Hepatic stellate cell (primary cell): ENCODE measurements at places on chromosomes 1 and 21.
A peak's percentile ranks its signal among the peaks of the same experiment; 100 is the strongest.

DNA sequence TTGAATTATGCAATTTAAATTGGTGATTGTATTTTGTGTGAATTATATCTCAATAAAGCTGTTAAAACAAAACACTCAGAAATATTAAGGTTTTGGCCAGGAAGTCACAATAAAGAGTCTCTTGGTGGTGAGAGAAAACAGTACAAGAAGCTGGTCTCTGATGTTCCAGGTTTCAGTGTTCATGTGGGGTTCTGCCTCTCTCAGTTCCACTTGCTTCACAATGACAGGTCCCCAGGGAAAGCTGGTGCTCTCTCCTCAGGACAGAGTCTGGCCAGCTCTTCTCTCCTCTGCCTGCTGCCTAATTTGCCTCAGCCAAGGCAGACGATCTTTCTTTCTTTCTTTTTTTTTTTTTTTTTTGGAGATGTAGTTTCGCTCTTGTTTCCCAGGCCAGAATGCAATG, 342.9 kb upstream of the PLXNA2 start:
- DNase-seq: no peak

DNA sequence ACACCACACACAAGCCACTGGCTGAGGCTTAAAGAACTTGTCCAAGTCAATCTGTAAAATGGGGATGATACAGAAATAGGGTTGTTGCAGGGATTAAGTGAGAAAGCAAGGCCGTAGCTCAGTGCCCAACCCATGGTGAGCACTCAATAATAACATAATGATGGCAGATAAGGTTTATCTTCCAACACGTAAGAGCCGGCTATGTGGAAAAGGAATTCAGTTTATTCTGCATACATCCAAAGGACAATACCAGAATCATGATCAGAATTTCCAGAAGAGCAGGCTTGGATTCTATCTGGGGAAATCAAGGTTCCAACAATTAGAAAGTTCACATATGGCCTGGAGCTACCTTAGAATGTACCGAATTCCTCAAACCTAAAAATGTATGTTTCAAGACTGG, 4.6 kb downstream of the TMPRSS2 start:
- no peak for DNase-seq

- DNase-seq: no peak
Measured at GRCh38 chr1:178921499-178921898, 50.6 kb upstream of the ANGPTL1 start.

DNA sequence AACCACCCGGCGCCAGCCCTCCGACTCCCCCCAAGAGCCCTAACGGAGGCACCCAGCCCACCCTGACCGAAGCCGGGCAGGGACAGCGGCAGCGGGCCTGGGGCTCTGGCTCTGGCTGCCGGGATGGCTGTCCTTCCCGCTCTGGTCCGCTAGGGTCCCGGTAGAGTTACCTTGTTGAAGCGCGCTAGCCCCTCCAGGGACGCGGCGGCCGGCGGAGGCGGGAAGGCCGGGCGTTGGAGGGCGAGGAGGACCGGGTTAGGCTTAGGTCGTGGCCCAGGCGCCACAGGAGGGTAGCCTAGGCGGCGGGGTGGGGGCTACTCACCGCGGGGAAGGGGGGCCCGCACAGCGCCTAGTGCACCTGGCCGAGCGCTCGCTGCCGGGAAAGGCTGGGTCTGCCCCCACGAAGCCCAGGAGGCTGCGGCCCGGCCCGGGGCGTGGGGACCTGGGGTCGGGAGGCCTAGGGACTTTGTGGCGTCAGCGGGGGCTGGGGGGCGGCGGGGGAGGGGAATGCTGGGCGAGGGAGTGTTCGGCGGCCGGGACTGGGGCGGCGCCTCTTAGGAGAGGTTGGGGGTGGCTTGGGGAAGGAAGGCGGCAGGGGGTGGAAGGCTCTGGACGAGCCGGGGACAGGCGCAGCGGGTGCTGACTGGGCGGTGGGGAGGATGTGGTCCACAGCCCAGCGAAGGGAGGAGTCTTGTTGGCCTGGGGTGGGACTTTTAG, at the start of gene TRIM17:
TRIM17 (minus strand) TSS at position 645 of the 717 bp plus-strand sequence. CDS start 1,789 bp downstream, outside the sequence.
- DNase-seq: peak; percentile 35

DNA sequence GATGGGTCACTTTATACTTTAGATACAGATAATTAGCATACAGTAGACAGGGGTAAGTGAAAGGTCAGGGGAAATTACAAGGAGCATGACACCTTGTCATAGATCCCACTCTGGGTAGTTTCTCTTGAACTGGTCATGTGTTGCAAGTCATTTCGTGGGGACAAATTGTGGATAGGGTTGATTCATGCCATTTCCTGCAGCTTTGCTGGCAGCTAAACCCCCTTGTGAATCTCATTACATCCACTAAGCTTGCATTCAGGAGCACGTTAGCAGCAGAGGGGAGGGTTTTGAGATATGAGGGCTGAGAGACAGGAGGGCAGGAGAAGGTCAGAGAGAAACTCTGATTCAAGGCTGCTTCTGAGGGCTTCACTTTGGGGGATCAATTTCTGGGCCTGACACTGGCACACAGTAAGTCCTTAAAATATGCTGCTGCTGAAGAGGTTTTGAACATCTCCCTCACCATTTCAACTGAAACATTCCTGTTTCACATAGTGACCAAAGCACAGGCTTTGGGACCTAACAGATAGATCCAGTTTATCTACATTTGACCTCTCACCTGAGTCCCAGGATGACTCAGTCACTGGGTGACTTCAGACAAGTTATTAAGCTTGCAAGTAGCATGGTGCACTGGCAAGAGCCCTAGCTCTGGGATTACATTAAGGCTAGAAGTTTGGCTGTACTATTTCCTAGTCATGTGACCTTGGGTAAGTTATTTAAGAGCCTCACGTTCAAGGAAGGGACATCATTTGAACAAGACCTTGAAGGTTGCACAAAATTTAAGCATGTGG, 206.0 kb upstream of the USP24 start:
- DNase-seq: no peak

DNA sequence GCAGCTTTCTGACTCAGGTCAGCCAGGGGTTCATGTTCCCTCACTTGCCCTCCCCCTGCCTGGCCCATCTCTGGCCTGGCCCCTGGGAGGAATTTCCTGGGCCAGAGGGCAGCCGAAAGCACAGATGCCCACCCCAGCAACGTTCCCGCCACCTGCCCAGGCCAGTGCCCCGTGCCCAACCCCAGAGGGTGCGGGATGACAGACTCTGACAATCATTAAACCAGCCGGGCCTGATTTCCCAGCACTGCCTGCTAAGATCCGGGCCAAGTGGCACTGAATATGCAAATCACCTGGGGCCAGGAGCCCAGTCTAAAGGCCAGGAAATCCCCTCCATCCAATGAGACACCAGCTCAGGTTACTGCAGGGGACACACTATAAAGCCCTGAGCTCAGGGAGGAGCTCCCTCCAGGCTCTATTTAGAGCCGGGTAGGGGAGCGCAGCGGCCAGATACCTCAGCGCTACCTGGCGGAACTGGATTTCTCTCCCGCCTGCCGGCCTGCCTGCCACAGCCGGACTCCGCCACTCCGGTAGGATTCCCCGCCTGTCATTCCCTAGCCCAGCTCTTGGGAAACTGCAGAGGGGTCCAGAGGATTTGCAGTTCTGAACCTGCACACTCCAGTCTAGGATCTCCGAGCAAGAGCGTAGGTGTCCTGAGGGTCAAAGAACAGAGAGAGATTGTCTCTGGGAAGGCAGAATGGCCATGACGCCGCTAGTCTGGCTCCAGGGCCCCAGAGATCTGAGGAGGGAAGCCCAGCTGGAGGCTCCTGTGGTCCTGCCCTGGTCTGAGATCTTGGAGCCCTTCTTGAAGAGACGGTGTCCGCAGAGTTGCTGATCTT, at the start of gene ELF3:
ELF3 (plus strand) TSS at position 408 of the 836 bp plus-strand sequence. CDS start 550 bp downstream, outside the sequence.
- DNase-seq: no peak

- DNase-seq: no peak
Measured at GRCh38 chr1:26285366-26286063, 5.6 kb downstream of the SH3BGRL3 start.

- no peak for DNase-seq
Measured at GRCh38 chr1:186768906-186769305, 59.8 kb upstream of the PLA2G4A start.

DNA sequence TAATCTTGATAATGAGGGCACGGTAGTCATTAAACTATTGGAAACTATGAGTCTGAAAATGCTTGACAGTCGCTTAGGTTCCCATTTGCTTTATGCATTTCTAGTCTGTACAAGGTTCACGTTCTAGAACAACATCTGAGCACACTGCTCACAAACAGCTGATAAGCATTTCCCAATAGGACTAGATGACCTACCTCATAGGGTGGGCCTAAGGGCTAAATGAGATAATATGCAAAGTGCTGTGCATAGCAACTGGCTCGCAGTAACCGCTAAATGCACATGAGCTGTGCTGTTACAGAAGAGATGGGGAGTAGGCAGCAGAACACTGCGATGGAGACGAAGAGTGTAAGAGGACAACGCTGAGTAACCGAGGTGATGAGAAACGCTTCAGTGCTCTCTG, 628.0 kb downstream of the SMYD3 start:
- DNase-seq: no peak
